Jurkat, Clone E6-1 (cell line): ENCODE measurements at places on chromosomes 11 and 22.

GRCh38 chr22:47623066-47623762 lies 860.8 kb downstream of the TBC1D22A start:
- no peak for DNase-seq

DNA sequence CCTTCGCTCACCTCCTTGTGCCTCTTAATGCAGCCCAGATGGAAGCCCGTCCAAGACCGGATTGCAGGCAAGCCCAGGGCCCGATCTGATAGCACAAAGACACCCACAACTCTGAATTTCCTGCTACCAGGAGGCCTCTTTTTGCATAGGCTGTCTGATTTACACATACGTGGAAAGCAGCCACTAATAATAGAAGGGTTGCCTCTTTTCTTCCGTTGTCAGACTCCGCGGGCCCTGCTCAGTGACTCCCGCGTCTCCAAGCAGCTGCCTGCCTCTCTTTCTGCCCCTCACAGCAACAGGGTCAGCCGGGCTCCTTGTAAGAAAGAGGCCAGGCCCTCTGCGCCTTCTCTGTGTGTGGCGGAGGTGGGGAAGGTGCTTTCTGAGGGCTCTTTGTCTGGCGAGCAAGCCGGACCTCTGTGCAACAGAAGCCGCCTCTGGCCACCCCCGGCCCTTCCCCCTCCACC lies 26.7 kb downstream of the FLI1 start:
- DNase-seq, result peak; percentile 73

- no peak for DNase-seq
Measured at GRCh38 chr22:32326647-32327046, 31.0 kb upstream of the RFPL3 start.

- no peak for DNase-seq
Measured at GRCh38 chr11:6393989-6394670, 3.9 kb downstream of the SMPD1 start.

DNA sequence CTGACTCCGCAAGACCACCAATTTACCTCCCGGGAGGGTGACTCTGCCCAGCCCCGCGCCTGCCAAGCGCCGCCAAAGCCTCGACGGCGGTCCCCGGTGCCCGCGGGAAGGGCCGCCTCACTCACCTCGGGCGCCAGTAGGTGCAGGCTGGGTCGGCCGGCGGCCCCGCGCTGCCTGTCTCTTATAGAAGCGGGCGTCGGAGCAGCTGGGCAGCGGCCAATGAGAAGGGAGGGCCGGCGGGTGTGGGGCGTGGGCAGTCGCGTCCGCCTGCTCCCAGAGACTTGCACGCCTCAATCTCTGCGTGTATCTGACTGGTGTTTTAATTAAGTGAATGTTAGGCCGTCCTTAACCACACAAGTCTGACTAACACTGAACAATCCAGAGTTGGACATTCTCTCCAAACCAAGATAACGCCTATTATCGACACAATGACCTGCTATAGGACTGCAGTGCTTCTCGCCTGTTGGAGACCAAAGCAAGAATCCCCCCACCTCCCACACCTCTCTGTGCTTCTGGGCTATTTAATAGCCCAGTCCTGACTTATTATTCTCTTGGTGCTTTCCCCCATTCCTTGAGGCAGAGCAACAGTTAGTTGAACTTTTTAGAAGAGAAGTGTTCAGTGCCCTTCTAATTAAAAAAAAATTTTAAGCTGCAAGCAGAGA lies at the start of gene TPH1:
TPH1 (minus strand) TSS at position 154 of the 662 bp plus-strand sequence. CDS start 5,507 bp downstream, outside the sequence.
- DNase-seq, result no peak

DNA sequence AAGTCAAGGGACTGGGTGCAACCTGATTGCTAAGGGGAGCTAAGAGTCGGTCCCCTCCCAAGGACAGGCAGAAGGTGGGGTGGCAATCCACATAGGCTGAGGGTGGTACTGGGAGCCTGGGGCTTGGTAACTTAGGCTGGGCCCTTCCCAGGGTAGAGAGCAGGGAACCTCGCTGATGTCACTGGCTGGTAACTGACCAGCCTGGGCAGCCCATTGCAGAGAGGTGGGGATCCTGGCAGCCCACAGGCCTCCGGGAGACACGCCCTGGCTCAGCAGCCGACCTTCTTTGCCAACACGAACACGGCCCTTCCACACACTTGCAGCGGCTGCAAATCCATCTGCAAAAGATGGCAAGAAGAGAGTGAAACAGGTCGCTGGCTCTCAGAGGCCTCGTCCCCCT lies 25.4 kb downstream of the A4GALT start:
- DNase-seq, result no peak

GRCh38 chr11:73029403-73029802 lies 112.7 kb downstream of the FCHSD2 start:
- no peak for DNase-seq

GRCh38 chr22:30783021-30783420 lies 88.3 kb downstream of the OSBP2 start:
- DNase-seq, result no peak

DNA sequence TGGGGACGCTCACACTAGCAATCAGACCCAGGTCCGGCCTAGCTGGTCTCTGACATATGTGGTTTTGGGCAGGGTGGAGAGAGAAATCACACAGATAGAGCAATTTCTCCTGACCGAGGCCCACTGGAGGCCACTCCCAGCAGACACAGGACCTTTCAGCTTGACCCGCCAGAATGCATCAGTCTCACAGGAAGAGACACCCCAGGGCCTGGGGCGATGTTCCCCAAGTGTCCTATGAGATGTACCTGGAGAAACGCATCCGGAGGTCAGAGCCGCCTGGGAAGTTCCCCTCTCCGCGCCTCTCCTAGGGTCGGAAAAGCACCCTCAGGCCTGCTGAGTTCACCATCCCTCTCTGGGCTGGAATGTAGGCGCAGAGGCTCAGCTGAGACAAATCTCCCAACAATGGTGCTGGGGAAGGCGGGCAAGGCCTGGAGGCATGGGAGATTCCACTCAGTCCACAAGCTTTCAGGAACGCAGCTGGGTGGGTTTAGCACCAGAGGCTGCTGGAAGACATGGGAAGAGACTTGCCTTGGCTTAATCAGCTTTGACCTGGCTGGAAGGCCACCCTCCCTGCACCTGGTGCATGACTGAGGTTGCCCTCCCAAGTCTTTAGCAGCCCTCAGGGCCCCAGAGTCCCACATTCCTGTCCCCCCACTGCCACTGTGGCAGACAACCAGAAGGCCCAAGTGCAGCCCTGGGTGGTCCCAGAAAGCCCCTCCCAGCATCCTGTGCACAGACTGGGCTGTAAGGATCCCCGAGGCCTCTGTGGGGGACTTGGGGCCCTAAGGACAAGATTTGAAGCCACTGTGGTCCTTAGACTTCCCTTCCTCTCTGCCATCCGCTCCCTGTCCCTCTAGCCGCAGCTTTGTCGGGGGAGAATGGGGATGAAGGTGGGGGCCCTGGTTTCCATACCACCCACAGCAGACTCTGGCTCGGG lies 57.5 kb downstream of the RTL6 start:
- no peak for DNase-seq

GRCh38 chr11:20707876-20708275 lies 38.5 kb downstream of the NELL1 start:
- DNase-seq, result no peak

GRCh38 chr11:102111787-102112508 lies 1.7 kb downstream of the YAP1 start:
- DNase-seq, result peak; percentile 63

- no peak for DNase-seq
Measured at GRCh38 chr22:38845004-38845740, 1.3 kb upstream of the NPTXR start.

DNA sequence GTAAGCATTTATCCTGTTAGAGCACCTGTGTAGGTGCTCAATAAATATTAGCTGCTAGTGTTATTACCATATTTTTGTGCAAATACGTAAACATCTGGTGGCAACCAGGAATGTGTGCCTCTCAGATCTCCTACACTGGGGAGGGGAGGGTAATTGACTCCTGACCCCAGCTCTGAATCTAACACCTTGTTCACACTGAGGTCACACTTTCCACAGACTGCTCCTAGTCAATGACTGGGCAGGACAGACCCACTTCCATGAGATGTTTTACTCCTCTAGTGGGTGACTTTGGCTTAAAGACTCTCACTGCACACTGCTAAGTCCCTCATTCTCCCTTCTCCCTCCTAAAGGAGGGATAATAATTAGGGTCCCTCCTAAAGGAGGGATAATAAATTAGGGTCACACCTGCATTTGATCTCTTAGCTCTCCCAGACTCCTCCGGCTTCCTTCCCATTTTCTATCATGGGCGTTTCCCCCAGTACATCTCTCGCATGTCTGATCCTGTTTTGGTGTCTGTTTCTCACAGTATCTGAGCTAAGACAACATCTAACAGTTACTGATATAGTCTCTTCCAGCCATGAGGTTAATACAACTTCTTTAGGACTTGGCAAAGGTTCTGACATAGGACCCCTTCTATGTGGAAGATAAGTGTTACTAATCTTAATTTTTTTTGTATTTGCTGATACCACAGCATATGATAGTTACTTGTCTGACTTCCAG lies 8.0 kb downstream of the CSTPP1 start:
- DNase-seq, result no peak

- no peak for DNase-seq
Measured at GRCh38 chr11:97973352-97973857, 1047.3 kb upstream of the CNTN5 start.

DNA sequence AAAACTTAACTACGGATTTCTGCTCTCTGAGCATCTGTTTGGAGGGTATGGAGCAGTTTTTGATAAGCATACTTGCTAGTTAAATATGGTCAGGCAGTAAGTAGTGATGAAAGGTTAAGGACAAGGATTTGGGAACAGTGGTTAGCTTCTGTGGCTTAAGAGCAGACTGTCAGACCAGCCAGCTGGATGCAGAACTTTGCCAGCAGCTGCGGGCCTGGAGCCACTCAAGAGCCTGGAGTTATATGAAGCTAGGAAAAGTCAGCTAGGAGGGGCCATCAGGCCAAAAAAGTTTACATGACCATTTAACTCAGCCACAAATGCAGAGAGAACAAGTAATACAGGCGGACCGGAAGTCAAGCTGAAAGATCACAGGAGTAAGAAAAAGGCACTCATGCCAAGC lies 1817.7 kb downstream of the LRRC4C start:
- no peak for DNase-seq

DNA sequence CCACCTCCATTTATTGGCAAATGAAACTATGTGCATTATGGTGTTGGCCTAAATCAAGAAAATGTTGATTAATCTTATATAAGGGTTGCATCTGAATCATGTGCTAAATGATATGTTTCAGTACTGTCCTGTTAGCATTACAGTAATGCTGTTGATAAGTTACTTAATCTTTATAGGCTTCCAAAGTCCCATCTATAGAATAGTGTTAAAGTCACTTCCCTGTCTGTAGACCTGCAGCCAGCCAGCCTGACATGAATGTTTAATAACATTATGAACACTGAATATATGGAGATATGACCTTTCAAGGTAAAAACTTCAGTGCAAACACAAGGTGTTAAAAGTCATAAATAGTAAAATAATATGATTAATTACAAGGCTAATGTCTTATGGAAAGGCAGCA lies 3.6 kb upstream of the TOM1 start:
- DNase-seq, result no peak

DNA sequence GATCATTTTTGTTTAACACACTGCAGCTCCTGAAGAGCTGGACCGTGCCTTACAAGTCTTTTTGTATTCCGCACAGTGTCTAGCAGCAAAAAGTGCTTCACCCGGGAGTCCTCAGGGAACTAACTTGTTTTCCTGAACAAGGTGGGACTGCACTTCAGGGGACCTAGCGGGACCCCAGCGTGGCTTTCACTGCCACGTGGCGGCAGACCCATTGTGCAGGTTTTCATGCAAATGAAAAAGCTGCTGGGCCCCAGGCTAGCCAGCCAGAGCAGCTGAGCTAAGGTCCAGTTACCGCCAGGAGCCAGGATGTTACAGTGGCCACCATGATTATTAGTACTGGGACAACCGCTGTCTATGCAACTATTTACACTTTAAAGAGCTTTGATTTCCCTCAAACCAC lies 90.6 kb downstream of the FAR1 start:
- no peak for DNase-seq

DNA sequence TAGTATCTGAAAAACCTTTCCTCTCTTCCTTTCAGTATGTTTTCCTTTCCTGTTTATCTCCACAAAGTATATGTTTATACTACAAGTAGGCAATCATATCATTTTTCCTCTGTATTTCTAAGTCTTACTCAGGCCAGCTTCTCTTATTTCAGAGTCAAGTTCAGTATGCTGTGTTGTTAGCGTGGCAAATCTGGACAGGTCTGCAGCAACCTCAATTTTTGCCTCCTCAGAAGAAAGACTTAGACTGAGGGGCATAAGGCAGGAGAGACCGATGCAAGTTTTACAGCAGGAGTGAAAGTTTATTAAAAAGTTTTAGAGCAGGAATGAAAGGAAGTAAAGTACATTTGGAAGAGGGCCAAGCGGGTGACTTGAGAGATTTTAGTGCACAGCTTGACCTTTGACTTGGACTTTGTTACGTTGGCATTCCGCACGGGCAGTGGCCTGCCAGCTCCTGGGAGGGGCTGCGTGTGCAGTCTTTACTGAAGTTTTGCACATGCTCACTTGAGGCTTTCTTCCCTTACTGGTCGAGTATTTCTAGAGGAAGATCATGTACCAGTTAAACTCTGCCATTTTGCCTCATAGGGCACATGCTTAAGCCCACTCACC lies 343.2 kb downstream of the NTM start:
- DNase-seq, result no peak

GRCh38 chr11:74570266-74571061 lies 21.9 kb upstream of the POLD3 start:
- DNase-seq, result peak; percentile 45

DNA sequence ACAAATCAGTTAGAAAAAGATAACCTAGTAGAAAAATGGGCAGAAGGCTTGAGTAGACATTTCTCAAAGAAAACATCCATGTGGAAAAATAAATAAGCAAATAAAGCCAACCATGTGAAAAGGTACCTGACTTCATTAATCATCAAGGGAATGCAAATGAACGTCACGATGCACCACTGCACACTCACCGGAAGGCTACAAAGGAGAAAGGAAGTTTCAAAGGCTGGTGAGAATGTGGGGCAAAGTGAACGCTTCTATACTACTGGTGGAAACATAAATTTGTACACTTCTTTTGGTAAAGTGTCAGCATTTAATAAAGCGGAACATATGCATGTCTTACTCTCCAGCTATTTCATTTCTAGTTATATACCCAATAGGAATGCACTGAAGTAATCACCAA lies 166.8 kb downstream of the CSNK2A3 start:
- DNase-seq, result no peak

DNA sequence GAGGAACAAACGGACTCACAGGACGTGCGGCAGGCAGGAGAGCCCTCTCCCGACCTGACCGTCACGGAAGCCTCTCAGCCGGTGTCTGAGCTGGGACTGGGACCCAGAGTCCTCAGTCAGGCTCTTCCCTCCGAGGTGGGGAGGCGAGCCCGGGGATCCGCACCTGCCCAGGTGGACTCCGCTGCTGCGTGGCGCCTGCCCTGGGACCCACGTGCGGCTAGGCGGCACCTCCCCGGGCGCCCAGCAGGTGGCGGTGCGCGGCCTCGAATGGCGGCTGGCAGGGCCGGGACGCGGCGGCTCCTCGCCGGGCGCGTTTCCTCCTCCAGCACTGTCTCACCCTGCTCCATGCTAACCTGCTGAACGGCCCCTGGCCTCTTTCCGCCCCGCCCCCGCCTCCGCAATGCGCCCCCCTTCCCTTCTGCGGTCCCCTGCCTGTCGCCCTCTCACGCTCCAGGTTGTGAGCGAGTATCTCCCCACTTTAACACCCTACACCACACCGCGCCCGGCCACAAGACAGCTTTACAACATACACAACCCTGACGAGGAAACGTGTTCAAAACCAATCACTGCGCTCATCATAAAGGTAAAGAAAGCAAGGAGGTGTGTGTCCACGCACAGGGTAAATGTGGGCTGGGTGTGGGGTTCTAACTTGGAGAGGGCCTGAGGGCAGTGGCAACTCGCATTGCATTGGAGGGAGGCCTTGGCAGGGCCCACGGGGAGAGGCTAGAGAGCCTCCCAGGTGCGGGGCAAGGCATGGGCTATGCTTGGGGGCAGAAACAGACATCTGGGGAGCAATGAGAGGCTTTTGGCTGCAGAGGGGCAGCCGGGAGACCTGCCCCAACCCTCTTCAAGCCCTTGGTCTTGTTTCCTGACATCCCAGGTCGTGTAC lies 25.9 kb upstream of the ATXN10 start:
- DNase-seq, result peak; percentile 26
